ENCODE measurements at places on chromosomes 1 and 21.

GRCh38 chr1:224747578-224747977 is 131.5 kb downstream of the CNIH3 start:
- no peak for DNase-seq

DNA sequence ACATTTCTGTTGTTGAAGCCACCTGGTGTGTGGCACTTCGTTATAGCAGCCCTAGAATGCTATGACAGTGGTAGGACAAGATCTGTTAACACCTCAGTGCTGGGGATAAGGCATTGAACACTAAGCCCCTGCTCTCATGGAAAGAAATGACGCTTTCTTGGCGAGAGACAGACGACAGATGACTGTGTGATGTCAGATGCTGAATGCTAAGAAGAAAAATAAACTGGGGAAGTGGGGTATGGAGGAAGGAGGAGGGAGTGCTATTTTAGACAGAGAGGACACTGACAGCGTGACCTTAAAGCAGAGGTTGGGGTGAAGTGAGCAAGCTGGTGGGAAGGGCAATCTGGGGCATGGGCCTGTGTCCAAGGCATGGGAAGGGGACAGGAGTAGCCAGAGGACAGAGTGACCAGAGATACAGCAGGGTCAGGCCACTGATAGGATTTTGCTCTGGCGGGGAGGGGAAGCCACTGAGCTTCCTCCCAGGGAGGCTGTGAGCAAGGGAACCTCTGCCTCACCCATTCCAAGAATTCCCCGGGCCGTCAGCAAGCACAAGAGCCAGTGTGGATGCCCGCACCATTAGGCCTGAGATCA is 15.2 kb downstream of the DOP1B start:
- DNase-seq, result no peak

- no peak for DNase-seq
These were observed 38.3 kb downstream of the NEXN start for GRCh38 chr1:77926561-77927357.

GRCh38 chr1:40352126-40352525 is 21.4 kb upstream of the SMAP2 start:
- no peak for DNase-seq

DNA sequence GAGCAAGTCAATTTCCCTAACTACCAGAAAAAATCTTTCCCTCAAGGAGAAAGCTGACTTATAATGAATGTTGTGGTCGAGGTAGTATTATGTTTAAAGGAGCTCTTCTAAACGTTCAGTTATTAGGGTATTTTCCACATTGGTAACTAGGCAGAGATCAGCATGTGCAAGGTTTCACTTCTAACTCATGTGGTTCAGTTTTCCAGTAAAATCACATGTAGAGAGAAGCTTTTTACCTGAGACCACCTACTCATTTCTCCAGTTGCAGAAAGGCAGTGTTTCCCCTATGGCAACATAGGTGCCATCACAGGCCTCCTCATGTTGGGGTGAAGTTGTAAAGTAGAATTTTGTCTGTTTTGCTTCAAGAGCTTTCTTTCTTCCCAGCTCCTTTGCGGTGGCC is 23.7 kb downstream of the IL23R start:
- no peak for DNase-seq

Measured in activated T-cell treated with anti-CD3 and anti-CD28 coated beads, Interleukin-2, amount 50 U/mL, for 1 hour (primary cell).